GM12865 (cell line): ENCODE measurements at places on chromosomes 13 and 19.

GRCh38 chr13:82898586-82898985, 983.7 kb downstream of the SLITRK1 start:
- DNase-seq, result no peak

DNA sequence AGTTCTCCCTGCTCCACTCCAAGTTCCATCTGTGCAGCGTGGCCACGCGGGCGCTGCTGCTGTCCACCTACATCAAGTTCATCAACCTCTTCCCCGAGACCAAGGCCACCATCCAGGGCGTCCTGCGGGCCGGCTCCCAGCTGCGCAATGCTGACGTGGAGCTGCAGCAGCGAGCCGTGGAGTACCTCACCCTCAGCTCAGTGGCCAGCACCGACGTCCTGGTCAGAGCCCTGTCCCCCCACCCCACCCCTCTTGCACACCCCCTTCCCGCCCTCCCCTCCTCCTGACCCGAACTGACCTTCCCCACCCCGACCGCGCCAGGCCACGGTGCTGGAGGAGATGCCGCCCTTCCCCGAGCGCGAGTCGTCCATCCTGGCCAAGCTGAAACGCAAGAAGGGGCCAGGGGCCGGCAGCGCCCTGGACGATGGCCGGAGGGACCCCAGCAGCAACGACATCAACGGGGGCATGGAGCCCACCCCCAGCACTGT, 11.6 kb downstream of the FUZ start:
- DNase-seq, result no peak

DNA sequence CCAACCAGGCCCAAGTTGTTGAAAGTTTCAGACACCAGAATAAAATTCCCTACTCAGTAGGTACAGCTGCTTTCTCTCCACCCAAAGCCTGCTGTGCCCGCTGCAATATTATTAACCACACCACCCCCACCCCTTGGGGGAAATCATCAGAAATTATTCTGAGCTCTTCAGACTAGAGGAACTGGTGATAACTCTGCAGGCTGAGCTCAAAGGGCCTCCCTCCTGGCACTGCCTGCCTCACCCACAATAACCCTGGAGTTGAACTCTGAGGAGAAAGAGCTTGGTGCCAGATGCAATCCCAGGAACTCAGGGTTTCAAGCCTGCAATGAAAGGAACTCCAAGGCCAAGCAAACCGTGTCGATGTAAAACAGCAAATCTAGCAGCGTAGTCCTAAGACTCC, 381.7 kb upstream of the ZNF507 start:
- no peak for DNase-seq

- DNase-seq, result peak; percentile 75
Observed at GRCh38 chr13:78398743-78399410, 204.5 kb downstream of the POU4F1 start.

GRCh38 chr13:49110913-49111170, 109.3 kb upstream of the MLNR start:
- no peak for DNase-seq

GRCh38 chr13:110237875-110238817, 68.8 kb downstream of the COL4A1 start:
- DNase-seq, result no peak

DNA sequence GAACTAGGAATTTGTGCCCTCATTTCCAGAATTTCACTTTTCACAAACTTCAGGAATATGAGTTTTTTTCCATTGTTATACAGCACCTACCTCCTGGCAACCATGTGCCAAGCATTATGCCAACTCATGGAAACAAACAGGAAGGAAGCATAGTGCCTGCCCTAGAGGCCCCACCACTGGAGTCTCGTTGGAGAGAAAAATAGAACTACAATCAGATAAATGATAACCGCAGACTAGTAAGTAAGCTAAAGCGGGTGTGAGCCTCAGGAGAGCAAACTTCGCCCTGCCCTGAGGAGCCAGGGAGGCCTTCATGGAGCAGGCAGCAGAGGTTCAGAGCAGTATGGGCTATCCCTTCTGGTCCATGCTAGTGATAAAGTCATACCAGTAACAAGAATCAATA, 75.9 kb downstream of the FRY start:
- DNase-seq, result no peak

DNA sequence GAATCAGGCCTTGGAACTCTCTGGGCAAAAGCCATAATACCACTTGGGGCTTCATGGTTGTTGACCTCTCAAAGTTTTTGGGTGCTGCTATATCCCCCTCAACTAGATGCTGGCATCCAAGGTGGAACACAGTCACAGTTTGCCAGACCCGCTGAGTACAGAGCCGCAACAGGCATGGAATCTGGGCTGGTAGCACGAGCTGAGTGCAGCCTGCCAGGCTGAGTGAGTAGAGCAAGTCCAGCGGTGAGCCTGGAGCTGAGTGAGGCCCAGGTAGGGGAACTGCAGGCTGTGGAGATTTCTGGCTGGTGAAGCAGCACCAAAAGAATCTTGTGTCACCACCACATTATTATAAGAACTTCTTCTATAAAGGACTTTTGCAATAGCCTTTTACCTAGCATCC, 192.6 kb downstream of the PCDH17 start:
- no peak for DNase-seq

DNA sequence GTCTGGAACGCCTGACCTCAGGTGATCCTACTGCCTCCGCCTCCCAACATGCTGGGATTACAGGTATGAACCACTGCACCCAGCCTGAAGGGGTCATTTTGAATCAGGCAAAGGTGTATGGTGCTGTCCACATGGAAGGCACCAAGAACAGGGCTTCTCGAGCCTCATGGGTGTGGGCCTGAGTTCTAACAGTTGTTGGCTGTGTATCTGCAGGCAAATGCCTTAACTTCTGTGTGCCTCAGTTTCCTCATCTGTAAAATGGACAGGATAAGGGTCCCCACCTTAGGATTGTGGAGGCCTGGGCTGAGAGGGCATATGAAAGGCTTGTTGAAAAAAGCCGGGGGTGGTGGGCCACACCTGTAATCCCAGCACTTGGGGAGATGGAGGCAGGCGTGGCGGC, 9.2 kb downstream of the AP1M2 start:
- DNase-seq, result no peak

- peak; percentile 63 for DNase-seq
Observed at GRCh38 chr13:99275093-99275469, 16.9 kb upstream of the GPR18 start.

DNA sequence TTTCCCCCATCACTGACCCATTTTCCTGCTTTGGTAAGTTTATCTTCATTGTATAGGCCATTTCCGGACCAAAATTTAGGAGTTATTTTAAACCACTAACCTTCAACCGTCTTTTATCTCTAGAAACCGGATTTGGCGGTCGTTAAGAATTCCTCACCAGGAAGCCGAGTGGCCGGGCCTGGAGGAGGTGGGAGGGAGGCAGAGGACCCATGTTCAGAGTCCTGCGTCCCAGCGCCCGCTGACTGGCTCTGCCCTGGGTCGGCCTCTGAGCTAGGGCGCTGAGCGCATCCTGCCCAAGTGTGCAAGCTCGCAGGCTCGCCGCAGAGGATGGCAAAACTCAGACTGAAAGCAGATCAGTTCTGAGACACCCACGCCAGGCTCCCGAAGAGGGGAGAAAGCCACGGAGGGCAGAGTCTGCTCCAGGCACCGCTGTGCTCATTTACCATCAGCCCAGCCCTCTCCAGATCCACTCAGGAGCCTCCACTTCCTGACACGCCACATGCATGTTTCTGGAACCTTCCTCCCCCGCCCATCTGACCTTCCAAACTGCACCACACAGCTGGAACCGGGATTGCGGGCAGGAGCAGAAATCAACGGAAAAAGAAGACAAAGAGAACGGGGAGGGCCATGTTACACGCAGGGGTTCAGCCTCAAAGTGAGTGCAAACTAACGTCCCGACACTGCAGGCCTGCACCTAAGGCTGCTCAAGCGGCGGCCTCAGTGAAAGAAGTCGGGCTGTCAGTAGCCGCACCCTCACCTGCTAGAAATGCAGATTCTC, 8.3 kb downstream of the COL4A1 start:
- DNase-seq, result no peak

DNA sequence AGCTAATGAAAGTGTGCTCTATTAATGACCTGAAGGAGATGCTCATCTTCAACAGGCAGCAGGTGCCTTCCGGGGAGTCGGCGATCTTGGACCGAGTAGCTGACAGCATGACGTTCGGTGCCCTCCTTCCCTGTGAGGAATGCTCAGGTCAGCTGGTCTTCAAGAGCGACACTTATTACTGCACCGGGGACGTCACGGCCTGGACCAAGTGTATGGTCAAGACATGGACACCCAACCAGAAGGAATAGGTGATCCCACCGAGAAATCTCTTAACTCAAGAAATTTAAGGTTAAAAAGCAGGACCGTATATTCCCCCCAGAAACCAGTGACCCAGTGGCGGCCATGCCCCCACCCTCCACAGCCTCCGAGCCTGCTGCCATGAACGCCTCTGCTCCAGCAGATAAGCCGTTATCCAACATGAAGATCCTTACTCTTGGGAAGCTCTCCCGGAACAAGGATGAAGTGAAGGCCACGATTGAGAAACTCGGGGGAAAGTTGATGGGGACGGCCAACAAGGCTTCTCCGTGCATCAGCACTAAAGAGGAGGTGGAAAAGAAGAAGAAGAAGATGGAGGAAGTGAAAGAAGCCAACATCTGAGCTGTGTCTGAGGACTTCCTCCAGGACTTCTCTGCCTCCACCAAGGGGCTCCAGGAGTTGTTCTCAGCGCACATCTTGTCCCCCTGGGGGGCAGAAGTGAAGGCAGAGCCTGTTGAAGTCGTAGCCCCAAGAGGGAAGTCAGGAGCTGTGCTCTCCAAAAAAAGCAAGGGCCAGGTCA, 22.8 kb upstream of the ANKRD10 start:
- no peak for DNase-seq

- peak; percentile 81 for DNase-seq
Observed at GRCh38 chr19:54231077-54231931, 8.5 kb upstream of the LILRB3 start.

- no peak for DNase-seq
Observed at GRCh38 chr13:99751517-99752199, 219.9 kb downstream of the ZIC5 start.

- DNase-seq, result no peak
Observed at GRCh38 chr13:111937777-111938311, 129.1 kb upstream of the SOX1 start.

DNA sequence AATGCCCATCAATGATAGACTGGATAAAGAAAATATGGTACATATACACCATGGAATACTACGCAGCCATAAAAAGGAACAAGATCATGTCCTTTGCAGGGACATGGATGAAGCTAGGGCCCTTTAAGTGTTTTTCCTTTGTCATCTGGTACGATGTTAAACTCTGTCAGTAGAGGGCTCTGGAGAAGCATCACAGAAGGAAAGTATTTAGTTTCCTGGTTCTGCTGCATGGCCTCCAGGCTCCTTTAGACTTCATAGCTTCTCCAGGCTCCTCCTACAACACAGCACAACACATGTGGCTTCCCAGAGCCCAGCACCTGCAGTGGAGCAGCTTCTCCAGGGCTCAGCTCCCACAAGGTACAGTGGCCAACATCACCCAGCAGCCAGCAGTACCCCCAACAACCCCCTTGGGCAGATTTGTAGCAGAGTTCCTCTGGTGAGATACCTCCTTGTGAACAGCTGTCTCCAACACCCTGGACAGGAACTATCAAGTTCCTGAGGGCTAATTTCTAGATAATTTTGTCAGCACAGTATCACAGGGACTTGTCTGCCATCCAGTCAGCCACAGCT, 63.4 kb downstream of the KCTD12 start:
- DNase-seq, result peak; percentile 54

- no peak for DNase-seq
Observed at GRCh38 chr13:94173312-94173854, 306.1 kb downstream of the DCT start.

DNA sequence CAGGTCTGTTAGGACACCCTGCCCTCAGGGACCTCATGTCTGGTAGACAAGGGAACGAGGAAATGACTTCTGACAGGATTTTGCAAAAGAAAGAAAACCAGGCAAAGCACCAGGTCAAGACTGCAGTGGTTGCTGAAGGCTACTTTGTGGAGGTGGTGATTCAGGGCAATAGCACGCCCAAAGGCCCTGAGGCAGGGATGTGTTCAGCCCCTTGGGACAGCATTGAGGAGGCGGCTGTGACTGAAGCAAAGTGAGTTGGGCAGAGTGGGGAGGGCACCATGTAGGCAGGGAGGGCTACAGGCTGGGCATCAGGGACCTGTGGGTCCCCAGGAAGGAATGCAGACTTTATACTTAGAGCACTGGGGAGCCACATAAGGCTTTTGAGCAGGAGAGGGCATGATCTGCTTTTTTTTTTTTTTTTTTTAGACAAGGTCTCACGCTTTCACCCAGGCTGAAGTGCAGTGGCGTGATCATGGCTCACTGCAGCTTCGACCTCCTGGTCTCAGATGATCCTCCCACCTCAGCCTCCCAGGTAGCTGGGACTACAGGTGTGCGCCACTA, 10.8 kb upstream of the HOMER3 start:
- DNase-seq, result no peak

GRCh38 chr19:48424694-48425219, 21.0 kb upstream of the GRWD1 start:
- DNase-seq, result peak; percentile 45

DNA sequence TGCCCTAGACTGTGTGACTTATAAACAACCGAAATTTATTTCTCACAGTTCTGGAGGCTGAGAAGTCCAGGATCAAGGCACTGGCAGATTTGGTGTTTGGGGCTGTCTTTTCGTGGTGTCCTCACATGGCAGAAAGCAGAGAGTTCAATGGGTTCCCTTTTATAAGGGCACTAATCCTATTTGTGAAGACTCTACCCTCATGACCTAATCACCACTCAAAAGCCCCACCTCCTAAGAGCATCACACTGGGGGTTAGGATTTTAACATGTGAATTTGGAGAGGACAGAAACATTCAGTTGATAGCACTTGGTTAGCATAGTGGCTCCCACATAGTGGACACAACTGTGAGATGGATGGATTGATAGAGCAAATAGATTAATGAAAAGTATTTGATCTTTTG, 21.5 kb upstream of the GPR18 start:
- DNase-seq, result no peak

DNA sequence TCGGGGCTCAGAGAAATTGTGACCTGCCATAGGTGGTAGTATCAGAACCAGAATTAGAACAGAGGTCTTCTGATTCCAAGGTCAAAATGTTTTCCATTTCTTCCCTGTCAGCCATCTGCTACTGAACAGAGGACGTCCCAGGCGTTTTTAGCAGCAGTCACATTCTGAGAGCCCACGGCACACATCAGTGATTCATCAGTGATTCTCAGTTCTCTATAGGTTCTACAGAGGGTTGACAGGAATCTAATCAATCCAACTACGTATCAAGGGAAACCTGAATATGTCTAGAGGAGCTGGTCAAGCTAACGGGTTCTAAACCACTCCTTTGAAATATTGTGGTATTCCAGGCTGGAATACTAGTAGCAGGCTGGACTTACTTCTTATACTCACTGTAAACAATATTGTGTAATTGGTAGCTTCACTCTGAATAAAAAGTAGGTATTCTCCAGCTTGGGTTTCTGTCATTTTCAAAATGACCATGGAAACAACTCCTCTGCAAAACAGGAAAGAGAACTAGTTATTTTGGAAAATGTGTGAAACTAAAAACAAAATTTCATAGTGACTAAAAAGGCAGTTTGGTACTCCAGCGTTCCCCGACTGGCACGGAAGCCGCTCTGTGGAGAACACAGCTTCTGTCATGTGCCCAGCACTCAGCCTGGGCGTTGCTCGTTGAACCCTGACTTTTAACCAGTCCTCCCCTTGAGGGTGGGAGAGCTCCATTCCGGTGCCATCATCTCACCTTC, 43.2 kb downstream of the FLT3 start:
- peak; percentile 79 for DNase-seq
